ENCODE measurements at places on chromosomes 2 and 18.

DNA sequence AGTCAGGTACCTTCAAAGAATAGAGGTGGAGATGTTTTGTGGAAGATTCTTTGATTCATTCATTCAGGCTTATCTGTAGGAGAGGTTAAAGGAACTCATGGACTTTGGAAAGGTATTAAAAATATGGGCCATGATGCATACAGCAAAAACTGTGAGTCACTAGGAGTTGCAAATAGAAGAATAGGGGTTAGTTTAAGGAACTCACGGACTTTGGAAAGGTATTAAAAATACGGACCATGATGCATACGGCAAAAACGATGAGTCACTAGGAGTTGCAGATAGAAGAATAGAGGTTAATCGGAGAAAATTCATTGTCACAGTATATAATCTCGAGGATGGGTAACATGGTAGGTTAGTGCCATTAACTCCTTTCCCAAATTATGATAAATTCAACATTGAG is 41.2 kb downstream of the SLC9A2 start:
- no peak for DNase-seq

- peak; percentile 92 for DNase-seq
Observed at GRCh38 chr2:61670591-61671501, 132.7 kb upstream of the XPO1 start.

DNA sequence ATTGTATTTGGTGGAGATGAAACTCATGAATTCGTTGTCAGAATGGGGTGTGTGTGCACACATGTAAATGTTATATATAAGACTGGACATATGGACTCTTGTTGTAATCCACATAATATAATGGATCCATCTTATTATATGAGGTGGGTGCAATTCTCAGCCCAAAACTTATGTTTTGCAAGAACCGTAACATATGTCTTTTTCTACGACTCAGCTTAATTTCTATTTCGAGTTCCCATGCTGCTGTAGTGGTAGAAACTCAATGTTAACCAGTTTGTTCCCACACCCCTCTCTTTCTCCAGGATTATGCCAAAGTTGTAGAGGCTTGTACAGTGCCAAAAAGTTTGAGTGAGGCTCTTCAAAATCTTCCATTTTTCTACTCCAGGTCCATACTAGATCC is 112.5 kb upstream of the SPOPL start:
- no peak for DNase-seq

GRCh38 chr2:221235941-221236340 is 336.2 kb downstream of the EPHA4 start:
- DNase-seq = no peak

DNA sequence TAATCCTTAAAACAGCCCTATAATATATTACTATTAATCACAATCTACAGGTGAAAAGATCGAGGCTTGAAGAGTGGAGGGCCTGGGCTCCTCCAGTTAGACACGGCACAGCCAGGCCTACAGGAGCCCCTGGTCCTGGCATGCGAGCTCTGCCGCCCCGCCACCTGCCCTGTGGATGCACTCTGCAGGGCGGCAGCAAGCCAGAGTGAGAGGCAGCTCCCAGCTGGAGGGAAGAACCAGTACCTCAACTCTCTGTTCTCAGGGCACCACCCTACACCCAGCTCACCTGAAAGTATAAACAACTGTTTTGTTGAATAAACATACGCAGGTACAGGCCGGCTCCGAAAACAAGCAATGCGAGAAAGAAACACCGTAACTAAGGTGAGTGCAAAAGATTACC is 34.6 kb downstream of the EIPR1 start:
- no peak for DNase-seq

- DNase-seq = no peak
Observed at GRCh38 chr2:207871506-207871905, 101.8 kb upstream of the FZD5 start.

DNA sequence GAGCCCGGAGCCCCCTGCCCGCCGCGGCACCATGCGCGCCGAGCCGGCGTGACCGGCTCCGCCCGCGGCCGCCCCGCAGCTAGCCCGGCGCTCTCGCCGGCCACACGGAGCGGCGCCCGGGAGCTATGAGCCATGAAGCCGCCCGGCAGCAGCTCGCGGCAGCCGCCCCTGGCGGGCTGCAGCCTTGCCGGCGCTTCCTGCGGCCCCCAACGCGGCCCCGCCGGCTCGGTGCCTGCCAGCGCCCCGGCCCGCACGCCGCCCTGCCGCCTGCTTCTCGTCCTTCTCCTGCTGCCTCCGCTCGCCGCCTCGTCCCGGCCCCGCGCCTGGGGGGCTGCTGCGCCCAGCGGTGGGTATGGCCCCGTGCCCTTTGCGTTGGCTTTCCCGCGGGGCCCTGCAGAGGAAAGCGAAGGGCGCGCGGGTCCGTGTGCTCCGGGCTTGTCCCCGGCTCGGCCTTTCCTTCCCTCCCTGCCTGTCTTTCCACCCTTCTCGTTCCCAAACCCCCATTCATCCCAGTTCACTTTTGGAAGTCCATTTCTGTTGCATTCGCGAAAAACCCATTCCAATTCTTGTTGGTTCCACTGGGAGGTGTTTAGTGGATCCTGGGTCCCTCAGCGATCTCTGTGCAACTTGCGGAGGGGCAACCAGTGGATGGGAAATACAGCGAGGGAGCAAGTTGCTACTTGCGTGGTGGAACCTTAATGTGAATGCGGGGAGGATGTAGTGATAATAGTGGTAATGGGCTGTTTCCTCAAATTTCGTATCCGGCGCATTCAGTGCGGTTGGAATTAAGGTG is 599 bp downstream of the ADAM23 start:
- DNase-seq = peak; percentile 43

GRCh38 chr2:197894751-197895274 is 90.4 kb downstream of the PLCL1 start:
- no peak for DNase-seq

GRCh38 chr2:124325667-124326440 is 300.8 kb downstream of the CNTNAP5 start:
- peak; percentile 28 for DNase-seq

- DNase-seq = no peak
Observed at GRCh38 chr18:48805826-48806535, 144.8 kb downstream of the SMAD7 start.

DNA sequence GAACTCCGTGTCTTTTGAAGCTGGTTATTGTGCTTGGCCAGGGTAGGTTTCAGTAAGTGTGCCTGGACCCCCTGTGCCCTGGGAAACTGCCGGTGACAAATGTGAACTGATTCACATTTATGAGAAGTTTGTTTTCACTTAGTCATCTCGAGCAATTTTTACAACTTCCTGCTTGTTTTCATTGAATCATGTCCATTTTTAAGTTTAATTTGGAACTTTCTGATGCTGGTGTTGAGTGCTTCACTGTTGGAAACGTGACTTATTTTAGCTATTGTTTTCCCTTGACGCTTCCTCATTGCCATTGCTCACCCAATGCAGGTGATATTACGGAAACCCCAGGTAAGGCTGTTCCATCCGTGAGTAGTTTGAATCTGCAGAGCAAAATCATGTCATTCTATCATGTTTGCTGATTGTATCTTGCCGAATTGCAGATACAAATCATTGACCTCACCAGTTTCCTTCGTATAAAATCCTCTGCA is 97.2 kb downstream of the RTN4 start:
- DNase-seq = no peak

DNA sequence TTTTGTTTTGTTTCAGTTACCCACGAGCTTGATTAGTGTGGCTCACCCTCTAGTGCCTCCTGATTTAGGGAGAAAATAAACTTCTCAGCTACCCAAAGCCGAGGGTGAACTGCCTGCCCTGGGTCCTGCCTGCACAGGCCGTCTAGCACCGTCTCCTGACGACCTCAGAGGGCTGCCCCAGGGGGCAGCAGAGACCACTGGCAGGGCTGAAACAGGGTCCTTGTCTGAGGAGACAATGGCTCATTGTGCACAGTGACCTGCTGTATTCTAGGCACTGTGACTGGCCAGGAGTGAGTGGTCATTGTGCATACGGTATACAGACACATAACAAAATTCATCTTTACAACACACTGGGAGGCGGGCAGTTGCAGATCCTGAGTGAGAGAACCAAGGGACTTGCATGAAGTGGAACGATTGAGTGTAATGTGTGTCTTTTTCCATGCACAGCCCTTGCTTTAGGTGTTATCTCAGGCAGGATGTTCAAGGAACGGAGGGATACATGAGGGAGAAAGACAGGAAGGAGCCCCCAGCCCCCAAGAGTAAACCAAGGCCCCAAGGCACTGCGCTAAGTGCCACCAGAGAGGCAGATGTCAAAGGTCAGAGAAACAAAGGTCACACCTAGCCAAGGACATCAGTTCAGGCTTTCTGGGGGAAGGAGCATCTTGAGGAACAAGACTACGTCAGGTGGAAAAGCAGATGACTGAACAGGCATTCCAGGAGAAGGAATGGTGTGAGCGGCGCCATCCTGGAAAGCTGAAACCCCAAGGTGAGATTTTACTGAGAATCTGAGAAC is 421.3 kb downstream of the LPIN1 start:
- DNase-seq = peak; percentile 80

DNA sequence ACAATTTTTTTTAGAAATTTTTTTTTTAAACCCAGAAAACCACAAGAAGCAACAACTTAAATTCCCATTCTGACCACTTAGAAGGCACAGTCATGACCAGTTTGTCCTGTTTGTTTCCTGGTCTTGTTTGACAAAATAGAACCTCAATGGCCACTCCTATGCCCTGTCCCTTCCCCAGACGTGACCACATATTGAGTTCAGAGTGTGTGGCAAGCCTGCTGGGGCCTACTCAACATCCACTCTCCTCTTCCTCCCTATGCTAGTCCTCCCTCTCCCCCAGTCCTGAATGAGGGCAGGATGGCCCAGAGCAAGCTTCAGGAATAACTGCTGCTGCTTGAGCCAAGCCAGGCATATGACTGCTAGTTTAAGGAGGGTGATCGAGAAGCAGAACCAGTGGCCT is 89.6 kb downstream of the PRELID3A start:
- no peak for DNase-seq

- DNase-seq = no peak
Observed at GRCh38 chr2:203949228-203949627, 12.7 kb downstream of the ICOS start.

GRCh38 chr18:25786758-25787157 is 303.7 kb downstream of the SS18 start:
- no peak for DNase-seq

DNA sequence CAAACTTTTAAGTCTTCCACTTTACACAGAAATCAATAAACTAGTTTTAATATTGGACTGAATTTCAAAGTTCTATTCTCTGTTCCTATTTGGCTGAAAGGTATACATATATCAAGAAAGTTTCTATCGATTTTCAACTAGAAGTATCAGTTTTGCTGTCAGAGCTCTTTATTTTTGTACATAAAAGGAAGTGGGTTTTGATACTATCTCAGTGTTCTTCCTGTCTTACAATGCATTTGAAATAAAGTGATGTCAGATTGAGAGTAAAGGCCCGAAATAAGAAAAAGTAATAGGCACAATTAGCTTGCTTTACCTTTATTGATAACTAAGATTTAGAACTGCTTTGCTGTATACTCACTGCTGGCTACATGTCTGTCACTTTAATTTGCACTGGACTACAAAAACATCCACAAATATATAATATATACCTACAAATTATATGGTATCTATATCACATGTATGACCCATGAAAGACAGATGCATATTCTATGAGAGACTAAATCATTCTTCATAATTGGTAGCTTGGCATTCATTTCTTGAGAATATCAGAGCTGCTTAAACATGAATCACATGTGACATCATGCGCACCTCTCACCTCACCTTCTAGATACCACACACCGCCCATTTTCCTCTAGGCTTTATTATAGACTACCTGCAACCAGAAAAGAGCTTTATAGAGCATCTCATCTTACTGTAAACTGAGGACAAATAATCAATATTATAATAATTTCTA is 83.6 kb downstream of the ASXL2 start:
- no peak for DNase-seq

- DNase-seq = peak; percentile 43
Observed at GRCh38 chr2:170846314-170846713, 29.6 kb downstream of the GAD1 start.

- no peak for DNase-seq
Observed at GRCh38 chr2:22194218-22194617, 1070.5 kb downstream of the TDRD15 start.

DNA sequence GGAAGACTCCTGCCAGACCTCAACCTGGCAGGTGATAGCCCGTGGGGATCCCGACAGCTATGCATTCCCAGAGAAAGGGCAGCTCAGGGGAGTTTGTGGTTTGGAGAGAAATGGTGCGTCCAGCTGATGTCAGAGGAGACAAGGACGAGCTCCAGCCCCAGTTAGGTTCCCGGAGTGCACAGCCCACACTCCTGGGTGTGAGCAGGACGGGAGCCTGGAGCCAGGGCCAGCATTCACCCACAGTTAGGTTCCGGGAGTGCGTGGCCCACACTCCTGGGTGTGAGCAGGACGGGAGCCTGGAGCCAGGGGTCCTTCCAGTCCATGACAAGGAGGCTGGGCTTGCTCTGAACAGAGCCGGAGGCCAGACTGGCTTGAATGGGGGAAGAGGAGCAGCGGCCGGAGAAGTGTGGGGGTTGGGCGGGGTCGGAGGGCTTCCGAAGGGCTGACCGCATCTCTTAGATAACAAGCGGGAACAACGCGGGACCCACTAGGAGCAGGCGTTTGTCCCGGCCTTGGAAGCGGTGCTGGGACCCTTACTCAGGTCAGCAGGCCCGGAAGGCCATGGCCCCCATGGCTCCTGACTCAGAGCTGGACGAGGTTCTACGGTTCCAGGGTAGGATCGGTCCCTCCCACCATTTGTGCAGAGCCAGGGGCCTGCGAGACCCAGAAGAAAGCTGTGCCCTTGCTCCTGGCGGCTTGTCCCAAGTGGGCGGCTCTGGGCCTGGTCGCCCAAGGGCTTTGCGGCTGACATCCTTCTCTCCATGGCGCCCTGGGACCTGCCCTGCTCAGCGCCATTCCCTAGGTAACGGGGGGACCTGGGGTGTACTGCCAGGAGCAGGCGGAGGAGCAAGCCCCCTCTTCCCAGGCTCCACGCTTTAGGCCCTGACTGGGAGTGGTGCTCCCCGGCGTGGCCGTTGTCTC is 185.6 kb downstream of the RTP5 start:
- DNase-seq = no peak

GRCh38 chr18:26685438-26686157 is 137.2 kb upstream of the KCTD1 start:
- no peak for DNase-seq

DNA sequence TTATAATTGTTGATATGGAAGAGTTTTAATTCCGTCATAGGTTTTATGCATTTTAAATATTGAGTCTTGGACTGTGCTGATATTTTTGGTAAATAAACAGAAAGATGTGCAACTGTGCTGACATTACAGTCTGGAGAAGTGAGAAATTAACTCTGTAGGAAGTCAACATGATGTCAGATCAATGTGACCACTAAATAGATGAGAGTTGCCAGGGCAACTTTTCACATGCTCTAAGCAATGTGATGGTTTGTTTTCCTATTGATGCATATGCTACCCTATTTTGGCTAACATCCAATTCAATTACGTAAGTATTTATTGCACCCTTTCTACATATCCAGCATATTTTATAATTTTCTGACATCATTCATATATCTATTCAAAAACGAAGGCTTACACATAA is 1109.3 kb downstream of the TSN start:
- DNase-seq = no peak

DNA sequence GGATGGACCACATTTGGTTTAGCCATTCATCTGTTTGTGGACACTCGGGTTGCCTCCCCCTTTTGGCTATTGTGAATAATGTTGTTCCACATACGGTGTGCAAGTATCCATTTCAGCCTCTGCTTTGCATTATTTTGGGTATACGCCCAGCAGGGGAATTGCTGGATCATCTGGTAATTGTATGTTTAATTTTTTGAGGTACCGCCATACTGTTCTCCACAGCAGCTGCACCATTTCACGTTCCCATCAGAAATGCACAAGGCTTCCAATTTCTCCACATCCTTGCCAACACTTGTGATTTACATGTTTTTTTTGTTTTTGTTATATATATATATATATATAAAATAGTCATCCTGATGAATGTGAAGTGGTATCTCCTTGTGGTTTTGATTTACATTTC is 54.6 kb upstream of the TWIST2 start:
- DNase-seq = no peak

Measured in Ammon's horn (tissue), 1 donor.